Activated CD4-positive, alpha-beta T cell treated with anti-CD3 and anti-CD28 coated beads, Interleukin-2, amount 50 U/mL, for 1 hour (primary cell): ENCODE measurements at places on chromosomes 2 and 18.

- DNase-seq = no peak
Observed at GRCh38 chr18:23068570-23069310, 66.5 kb upstream of the CABLES1 start.

GRCh38 chr2:191150600-191151330, at the start of gene STAT4:
Gene STAT4, minus strand, starts transcription at chr2:191150994. Its CDS starts 2,791 bp downstream, at chr2:191148203.
- DNase-seq = peak; percentile 72

DNA sequence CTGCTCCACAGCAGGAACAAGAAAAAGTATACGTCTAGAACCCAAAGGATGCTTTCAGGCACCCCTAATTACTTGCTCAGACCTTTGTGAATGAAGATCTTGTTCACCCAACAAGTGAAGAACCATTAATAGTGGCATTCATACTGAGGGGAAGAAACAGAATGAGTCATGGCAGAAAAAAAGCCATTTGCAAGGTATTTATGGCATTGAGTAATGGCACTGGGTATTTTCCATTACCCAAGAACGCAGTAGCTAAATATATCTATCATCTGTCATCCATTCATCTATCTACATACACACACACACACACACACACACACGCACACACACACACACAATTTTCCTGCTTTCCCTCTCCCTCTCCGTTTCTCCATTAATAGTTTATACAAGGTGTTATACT, 56.4 kb upstream of the XIRP2 start:
- no peak for DNase-seq

- DNase-seq = no peak
Observed at GRCh38 chr18:48885266-48885923, 65.4 kb downstream of the SMAD7 start.

GRCh38 chr2:32825291-32825712, 121.5 kb upstream of the LTBP1 start:
- DNase-seq = no peak

DNA sequence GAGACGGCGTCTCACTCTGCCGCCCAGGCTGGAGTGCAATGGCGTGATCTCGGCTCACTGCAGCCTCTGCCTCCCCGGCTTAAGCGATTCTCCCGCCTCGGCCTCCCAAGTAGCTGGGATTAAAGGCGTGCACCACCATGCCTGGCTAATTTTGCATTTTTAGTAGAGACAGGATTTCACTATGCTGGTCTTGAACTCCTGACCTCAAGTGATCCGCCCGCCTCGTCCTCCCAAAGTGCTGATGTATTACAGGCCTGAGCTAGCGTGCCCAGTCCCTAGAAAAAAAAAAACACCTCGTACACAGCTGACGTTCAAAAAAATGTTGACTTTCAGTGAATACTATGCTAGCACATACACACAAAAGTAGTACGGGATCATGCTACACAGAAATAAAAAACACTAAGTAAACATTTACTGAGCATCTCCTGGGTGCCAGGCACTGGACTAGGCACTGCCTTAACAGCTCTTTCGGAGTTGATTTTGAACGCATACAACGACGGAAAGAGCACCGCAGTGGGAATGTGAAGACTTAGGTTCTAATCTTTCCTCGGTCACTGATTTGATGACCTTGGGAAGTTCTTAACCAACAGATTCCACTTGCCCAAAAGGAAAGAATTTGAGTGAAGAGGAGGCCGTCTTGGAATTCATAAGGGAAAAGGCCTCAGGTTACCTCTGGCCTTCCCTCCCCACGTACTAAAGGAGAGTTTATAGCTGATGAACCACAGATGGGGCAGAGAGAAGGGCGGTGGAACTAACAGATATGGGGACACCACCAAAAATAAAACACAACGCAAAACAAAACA, 1.1 kb downstream of the DNAJC27 start:
- DNase-seq = no peak

GRCh38 chr2:201949181-201949926, 84.3 kb upstream of the FZD7 start:
- no peak for DNase-seq

- DNase-seq = no peak
Observed at GRCh38 chr2:86393521-86394491, 47.4 kb upstream of the KDM3A start.

GRCh38 chr2:16430846-16431245, 234.8 kb downstream of the CYRIA start:
- no peak for DNase-seq

- DNase-seq = no peak
Observed at GRCh38 chr2:115739574-115739973, 1297.1 kb downstream of the DPP10 start.

DNA sequence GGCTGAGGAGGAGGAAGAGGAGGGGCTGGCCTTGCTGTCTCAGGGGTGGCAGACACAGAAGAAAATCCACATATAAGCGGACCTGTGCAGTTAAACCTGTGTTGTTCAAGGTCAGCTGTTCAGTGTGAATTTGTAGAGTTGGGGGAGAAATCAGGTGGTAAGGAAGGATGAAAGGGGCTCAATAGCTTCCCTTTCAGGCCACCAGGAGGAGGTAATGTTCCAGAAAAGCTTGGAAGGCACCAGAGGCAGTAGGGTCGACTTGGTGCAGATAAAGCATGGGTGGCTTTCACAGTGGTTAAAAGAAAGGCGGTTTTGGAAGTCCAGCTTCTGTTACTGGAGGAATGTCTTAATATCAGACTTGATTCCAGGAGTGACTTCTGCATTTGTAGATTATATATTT, 167.4 kb downstream of the THSD7B start:
- no peak for DNase-seq

DNA sequence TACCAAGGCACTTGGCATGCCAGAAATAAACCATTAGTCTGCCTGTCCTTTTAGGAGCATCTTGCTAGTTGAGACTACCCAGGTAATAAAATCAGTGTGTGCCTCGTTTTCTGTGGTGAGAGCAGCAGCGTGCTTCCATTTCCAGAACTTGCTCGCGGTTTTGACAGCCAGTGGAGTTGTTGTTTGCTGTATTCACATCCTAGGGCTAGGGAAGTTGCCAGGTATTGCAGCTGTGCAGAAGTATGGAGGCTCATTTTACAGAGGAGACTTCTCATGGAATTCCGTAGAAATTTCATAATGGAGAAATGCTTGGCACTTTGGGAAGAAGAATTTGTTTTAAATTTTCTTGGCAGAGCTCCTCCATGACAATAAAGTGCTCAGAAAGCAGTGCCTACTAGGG, 1355.1 kb upstream of the ZEB2 start:
- no peak for DNase-seq

GRCh38 chr2:146349334-146349733, 1495.5 kb upstream of the ACVR2A start:
- no peak for DNase-seq

DNA sequence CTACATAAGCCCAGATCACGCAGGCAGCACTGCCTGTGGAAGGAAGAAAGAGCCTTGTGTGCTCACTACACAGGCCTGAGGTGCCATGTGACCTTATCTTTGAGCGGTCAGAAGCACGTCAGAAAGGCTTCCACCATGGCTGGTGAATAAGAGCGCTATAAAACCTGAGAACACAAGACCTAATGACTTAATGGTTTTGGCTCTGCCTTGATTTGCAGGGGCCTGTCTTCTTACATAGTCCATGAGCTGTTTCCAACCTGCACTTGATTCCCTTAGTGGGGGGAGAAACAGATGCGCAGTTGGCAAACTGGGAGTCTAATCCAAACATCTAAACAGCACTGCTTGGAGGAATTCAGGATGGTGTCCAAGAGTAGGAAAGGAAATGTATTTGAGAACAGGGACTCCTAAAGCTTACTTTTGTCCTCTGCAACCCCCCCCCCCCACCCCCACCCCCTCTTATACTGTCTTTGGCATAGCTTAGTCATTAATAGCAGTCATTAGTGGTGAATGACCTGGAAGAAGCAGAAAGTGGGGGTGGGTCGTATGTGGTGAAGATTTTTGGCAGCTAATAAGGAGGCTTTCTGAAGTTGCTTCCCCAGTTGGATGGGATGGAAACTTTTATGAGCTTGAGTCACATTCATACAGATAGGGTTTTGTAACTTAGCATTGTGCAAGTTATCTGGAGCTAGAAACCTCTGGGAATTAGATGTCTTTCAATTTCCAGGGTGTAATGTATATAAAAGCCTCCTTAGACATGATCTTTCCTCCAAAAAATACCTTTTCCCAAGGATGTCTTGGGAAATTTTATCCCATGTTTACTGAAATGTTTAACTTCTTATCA, 454.1 kb downstream of the MEIS1 start:
- DNase-seq = no peak

- DNase-seq = no peak
Observed at GRCh38 chr2:28661589-28662001, 90.0 kb upstream of the PPP1CB start.

GRCh38 chr2:177148477-177149154, 64.0 kb upstream of the HNRNPA3 start:
- peak; percentile 69 for DNase-seq

- DNase-seq = no peak
Observed at GRCh38 chr2:62136956-62137830, 58.7 kb upstream of the B3GNT2 start.

DNA sequence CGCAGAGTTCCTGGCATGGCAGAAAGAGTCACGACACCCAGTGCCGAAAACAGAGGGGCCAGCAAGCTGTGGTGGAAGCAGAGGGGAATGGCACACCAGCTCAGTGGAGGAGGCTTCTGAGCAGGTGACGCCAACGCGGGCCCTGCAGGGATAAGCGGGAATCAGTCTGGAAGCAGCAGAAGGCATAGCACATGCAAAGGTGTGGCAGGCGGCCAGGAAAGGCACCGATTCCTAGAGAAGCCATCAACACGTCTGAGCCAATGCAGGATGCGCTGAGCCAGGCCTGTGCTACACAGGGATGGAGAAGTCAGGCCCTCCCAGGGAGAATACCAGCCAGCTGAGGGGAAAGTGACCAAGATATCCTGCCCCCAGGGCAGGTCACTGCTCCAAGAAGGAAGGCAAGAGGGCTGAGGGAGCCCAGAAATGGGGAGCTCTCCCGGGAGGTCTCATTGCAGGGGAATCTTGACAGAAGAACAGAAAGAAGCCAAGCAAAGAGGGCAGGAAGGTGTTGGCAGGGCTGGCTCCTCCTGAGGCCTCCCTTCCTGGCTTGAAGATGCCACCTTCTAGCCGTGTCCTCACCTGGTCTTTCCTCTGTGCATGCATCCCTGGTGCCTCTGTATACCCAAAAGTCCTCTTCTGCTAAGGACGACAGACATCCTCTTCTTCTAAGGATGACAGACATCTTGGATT, 16.3 kb downstream of the TEX51 start:
- no peak for DNase-seq

DNA sequence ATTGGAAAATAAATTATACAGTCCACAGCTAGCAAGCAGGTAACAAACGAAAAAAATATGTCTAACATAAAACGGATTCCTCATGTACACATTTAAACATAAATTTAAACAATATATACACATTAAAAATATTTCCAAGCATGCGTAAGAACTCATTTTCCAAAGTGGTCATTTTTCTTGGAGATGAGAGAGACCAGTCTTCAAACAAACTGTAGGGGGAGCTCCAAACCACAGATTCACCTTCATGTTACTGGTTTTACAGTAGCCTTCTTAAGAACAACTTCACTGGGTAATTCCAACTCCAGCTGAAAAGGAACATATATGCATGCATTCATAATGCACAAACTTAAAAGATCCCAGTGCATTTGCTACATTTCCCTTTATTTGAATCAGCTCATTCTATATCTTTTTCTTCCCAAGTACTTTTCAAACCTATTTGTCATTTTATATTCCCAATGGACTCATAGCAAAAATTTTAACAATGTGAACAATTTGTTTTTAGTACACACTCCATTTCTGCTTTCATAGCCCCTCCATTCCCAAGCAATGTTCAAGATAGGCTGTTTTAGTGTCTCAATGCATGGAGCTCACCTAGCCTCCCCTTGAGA, 4.7 kb upstream of the STAMBP start:
- DNase-seq = no peak

DNA sequence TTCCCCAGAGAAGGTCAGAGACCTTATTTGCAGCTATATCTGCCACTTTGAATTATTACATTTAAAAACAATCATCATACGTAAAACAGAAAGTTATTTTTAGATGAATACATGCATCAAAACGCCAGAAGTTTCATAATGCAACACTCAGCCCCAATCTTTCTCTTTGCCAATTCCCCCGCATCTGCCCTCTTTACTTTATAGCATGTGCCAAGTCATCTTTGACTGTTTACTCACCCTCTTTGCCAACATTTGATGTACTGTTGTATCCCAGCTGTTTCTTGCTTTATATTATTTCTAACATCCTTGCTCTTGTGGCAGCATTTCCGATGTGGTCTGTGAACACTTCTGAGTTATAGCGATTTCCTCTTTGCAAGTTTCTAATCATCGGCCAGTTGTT, 86.2 kb downstream of the CRIM1 start:
- no peak for DNase-seq

GRCh38 chr2:149653831-149654445, 66.4 kb upstream of the MMADHC start:
- no peak for DNase-seq

- no peak for DNase-seq
Observed at GRCh38 chr2:22697054-22697788, 687.8 kb upstream of the KLHL29 start.

DNA sequence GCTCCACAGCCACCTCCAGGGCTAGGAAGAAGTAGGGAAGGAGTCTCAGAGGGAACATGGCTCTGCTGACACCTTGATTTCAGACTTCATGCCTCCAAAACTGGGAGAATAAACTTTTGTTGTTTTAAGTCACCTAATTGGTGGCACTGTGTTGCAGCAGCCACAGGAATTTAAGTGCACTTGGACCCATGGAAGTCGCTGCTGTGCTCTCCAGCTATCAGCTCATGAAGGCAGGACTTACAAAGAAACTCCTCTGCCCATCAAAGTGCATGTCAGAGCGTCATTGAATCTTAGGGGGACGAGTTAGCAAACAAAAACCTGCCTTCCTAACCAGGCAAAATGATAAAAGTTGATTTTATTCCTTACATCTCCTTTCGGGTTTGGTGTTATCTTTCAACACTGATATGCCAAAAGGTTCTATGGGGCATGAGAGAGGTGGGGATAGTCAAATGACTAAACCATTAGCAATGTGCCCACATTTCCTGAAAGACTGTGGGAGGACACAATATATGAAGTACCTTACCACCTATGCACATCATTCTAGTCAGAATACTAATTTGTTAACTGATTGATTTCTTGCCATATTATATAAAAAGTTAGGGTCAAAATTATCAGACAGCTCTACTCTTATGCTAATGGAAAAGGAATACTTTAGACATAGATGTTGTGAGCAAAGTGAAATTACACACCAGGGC, 235.8 kb upstream of the TNP1 start:
- DNase-seq = no peak

GRCh38 chr18:57004366-57005121, 142.3 kb upstream of the BOD1L2 start:
- no peak for DNase-seq

DNA sequence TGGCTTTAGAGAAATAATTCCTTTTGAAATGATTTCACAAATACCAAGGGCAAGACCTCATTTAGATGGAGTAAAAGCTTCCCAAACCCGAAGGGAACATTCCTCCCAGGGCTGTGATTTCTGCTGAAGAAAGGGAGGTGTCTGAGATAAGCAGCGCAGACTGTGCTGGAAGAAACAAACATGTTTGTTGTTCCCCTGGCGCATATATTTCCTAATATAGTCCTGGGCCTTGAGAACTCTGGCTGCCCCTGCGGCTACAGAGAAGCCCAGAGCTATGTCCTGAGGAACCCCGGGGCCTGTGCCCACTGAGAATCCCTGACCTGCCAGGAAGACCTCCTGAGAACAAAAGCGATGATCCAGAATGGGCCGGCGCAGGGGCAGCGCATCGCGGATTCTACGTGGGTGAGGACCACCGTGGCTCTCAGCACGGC, 372.6 kb upstream of the NT5C1B start:
- DNase-seq = no peak
